Stimulated activated CD4-positive, alpha-beta T cell treated with anti-CD3 and anti-CD28 coated beads, TNF-alpha, amount 100 ng/mL, for 1 hour (primary cell): ENCODE measurements at places on chromosomes 11 and 22.

DNA sequence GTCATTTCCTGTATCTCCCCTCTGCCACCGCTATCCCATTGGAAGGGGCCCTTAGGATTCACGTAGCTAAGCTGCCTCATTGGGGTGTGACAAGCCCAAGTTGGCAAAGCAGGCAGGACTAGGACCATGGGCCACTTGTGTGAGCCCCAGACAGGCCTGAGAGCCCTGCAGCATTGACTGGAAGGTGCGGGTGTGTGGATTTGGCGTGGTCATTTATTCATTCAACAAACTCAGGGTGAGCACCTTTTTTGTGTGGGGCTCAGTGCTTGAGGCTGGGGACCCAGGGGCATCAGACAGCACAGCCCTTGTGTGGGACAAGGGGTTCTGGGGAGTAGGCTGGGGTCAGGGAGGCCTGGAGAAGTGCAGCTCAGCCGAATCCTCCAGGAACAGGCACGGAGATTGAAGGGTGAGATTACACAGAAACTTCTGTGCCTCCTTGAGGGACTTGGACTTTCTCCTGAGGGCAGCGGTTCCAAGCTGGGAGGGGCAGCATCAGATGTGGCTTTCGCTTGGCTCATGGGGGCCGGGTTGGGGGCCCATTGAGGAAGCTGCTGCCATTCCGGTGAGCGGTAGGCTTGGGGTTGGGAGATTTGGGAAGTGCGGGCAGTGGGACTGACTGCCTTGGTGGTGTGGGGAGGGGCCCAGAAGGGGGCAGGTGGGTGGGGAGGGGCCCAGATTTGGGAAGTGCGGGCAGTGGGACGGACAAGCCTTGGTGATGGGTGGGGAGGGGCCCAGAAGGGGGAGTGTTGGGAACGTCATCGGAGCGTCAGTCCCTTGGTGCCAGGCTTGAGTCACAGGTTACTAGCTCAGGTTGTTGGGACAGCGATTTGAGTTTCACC lies 11.9 kb downstream of the MGAT3 start:
- DNase-seq, result no peak

- DNase-seq, result no peak
These were observed 15.7 kb downstream of the SLC5A1 start for GRCh38 chr22:32058656-32059260.

DNA sequence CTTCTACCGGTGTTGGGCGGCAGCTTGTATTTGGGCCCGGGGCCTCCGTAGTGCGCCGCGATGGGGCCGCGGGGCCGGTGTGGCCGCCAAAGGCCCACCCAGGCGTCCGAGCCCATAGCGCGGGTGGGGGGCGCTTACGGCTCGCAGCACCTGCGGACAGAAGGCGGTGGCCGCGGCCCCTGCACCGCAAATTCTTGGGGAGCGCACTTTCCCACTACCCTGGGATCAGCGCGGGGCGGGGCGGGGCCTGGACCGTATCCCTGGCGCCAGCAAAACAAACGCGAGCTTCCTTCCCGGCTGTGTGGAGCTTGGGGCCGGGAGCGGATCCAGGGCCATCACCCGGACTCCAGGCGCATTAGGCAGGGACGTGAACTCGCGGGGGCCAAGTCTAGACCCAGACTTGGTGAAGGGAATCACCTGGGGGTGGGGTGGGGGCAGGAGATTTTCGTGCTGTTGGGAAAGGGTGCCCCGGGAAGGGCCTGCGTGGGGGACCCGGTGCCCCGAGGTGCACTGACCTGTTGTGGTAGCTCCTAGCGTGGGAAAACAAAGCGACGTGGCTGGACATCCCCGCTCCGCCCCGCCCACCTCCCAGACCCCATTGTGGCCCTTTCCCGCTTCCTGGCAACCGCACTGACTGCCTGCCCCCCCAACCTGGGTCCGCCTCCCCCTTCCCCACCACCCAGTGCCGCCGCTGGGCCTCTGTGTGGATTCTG lies 2.3 kb upstream of the TYMP start:
- DNase-seq, result no peak

- DNase-seq, result no peak
These were observed 1243.0 kb upstream of the RAG2 start for GRCh38 chr11:37841016-37841415.

DNA sequence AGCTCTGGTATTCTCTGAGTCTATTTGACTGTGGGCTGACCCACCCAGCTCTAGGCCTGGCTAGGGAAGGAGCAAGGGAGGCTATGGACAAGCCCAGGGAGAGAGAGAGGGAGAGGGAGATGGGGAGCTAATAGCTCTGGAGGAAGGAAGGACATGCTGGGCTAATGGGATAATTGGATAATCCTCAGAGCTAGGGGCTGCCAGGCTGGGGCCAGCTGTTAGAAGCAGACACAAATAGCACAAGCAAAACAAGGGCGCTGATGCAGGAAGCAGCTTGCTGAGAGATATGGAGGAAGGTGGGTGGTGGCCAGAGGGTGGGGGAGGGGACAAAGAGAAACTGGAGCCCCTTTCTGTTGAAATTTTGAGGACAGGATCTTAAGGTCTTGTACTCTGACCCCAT lies 23.2 kb downstream of the ADORA2A start:
- no peak for DNase-seq

GRCh38 chr11:118659314-118659952 lies 20.0 kb downstream of the TREH start:
- peak; percentile 89 for DNase-seq

GRCh38 chr11:99925968-99926367 lies 761.1 kb upstream of the ARHGAP42 start:
- DNase-seq, result no peak

- no peak for DNase-seq
These were observed 350.3 kb upstream of the MPPED2 start for GRCh38 chr11:30936491-30936890.

DNA sequence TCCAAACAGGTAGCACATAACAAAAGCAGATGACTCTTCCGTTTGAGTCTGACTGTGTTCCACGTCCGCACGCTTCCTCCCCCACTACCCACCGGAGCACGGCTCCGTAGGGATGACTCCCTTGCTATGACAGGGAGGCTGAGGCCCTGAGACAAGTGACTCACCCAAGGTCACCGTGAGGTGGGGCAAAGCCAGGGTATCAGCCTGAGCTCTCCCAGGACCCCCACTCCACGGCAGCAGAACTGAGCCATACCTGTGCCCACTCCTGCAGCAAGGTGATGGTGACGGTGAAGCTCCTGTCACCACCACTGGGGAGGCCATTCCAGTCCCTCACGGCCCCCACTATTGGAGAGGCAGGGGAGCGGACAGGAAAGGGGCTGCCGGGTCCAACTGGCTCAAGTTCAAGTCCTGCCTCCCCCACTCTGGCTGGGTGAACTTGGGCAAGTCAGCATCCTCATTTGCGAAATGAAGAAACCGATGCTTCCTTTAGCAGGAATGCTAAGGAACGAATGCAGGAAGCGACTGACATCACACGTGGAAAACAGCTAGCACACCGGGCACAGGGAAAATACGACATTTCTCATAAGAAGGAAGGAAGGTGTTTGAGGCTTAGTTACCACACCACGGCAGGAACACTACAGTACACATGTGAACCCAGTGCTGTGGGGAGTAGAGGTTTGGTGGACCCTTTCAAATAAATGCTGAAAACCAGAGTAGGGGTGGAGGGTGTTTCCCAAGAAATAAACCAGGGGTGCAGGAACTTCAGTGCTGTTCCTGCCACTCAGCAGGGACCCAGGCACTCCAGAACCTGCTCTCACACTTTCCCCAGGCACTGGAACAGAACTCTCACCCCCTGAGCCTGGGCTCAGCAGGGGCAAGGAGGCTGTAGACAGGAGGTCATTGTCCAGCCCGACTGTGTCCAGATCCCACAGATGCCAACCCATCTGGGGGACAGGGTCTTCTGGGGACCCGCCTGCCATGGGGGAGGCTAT lies 32.4 kb upstream of the CBX7 start:
- DNase-seq, result no peak
